ENCODE measurements at places on chromosomes 11 and 22. TPM values are rescaled to one million over a fixed set of nuclear protein-coding genes. Genes with fewer than 3 reads are reported as not detected.

Gene MYBPC3
- total RNA-seq = 0.13 TPM

Gene MICAL3
- 48.1 TPM for total RNA-seq

Gene SCO2
- total RNA-seq = 0.42 TPM

Gene EML3
- total RNA-seq = 61.4 TPM

Gene ADORA2A
- 4.7 TPM for total RNA-seq

Gene OR52N4
- total RNA-seq = not detected

Gene PRG3
- total RNA-seq = not detected
